ENCODE measurements at places on chromosomes 2 and 18. TPM values are rescaled to one million over a fixed set of nuclear protein-coding genes. Genes with fewer than 3 reads are reported as not detected.

The ASIC4 gene
- total RNA-seq = 0.17 TPM

The CCDC102B gene
- 3.0 TPM for total RNA-seq

The LOXHD1 gene
- not detected for total RNA-seq

The LYPD6B gene
- total RNA-seq = 1.3 TPM

The CDK5R2 gene
- 0.86 TPM for total RNA-seq

The DNAJC5G gene
- not detected for total RNA-seq

The MOB4 gene
- 28.3 TPM for total RNA-seq

The TMEM178A gene
- total RNA-seq = 0.50 TPM

The SGO2 gene
- total RNA-seq = 18.0 TPM

The COMMD1 gene
- total RNA-seq = 26.0 TPM

The TRIB2 gene
- 6.2 TPM for total RNA-seq

The SH2D6 gene
- total RNA-seq = 1.8 TPM

The ARHGEF33 gene
- 0.71 TPM for total RNA-seq

The EFEMP1 gene
- total RNA-seq = 14.7 TPM

The TCF23 gene
- not detected for total RNA-seq

The NEB gene
- total RNA-seq = 50.0 TPM

The TAF1B gene
- total RNA-seq = 23.0 TPM

The CHRNA1 gene
- total RNA-seq = not detected

The LYG2 gene
- not detected for total RNA-seq

The WDCP gene
- total RNA-seq = 13.4 TPM

The PLEKHM3 gene
- total RNA-seq = 8.0 TPM

The BUB1 gene
- 66.1 TPM for total RNA-seq

The LIMS4 gene
- total RNA-seq = not detected

The FNDC4 gene
- total RNA-seq = 7.2 TPM

The PRKAG3 gene
- not detected for total RNA-seq

The EGR4 gene
- 0.81 TPM for total RNA-seq

The LRATD1 gene
- total RNA-seq = 14.2 TPM

The VAMP8 gene
- 90.8 TPM for total RNA-seq

The STAT4 gene
- 1.3 TPM for total RNA-seq

The FAM228A gene
- not detected for total RNA-seq

The ZSCAN30 gene
- total RNA-seq = 17.0 TPM

The MCM6 gene
- total RNA-seq = 44.1 TPM

The TTN gene
- total RNA-seq = 0.07 TPM

The HOXD1 gene
- not detected for total RNA-seq

All from Calu3 (cell line).